A549 treated with Mapracorat at 1 μM for 4 hours (cell line): ENCODE measurements at places on chromosomes 3 and 15. TPM values are rescaled to one million over a fixed set of nuclear protein-coding genes. Genes with fewer than 3 reads are reported as not detected.

Gene PTPN23
- 15.2 to 22.7 TPM (median 22.1 TPM) in 5 replicates for total RNA-seq

Gene MNS1
- total RNA-seq: 2.7 to 3.6 TPM (median 2.8 TPM) in 5 replicates

Gene CHRD
- total RNA-seq: 0.13 to 0.46 TPM (median 0.15 TPM) in 4 of 5 replicates, not detected in the other

Gene FAM107A
- total RNA-seq: 0.11 to 0.24 TPM (median 0.20 TPM) in 5 replicates

Gene RIOX2
- 27.7 to 31.9 TPM (median 29.6 TPM) in 5 replicates for total RNA-seq

Gene AGBL1
- not detected in 5 replicates for total RNA-seq

Gene PARL
- 61.7 to 71.7 TPM (median 64.6 TPM) in 5 replicates for total RNA-seq

Gene GALNT15
- total RNA-seq: 0.03 to 0.27 TPM (median 0.13 TPM) in 4 of 5 replicates, not detected in the other

Gene SERINC4
- 0.07 to 0.08 TPM in 2 of 5 replicates, not detected in the others for total RNA-seq

Gene PLA2G4E
- total RNA-seq: not detected in 5 replicates

Gene ACKR2
- 0.09 to 0.22 TPM in 2 of 5 replicates, not detected in the others for total RNA-seq
